ENCODE measurements at places on chromosomes 1 and 21.

GRCh38 chr1:230907472-230908205 is 39.3 kb upstream of the C1orf198 start:
- no peak for DNase-seq

GRCh38 chr1:206757524-206758266 is 12.9 kb upstream of the IL19 start:
- no peak for DNase-seq

DNA sequence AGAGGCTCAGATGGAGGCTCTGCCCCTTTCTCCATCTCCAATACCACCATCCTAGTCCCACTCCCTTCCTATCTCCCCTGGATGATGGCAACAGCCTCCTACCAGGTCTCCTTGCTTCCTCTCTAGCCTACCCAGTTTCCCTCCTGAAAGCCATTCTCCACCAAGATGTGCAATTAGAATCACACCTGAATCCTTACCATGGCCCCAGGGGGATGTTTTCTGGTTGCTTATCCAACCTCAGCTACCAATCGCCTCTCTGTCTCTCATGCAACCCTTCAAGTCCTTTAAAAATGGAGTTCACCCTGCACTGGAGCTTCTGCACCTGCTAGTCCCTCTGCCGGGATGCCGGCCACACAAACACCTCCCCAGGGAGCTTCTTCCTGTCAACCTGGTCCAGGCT is 2.9 kb downstream of the RCAN1 start:
- DNase-seq: no peak

GRCh38 chr1:172698224-172698623 is 39.3 kb downstream of the FASLG start:
- no peak for DNase-seq

DNA sequence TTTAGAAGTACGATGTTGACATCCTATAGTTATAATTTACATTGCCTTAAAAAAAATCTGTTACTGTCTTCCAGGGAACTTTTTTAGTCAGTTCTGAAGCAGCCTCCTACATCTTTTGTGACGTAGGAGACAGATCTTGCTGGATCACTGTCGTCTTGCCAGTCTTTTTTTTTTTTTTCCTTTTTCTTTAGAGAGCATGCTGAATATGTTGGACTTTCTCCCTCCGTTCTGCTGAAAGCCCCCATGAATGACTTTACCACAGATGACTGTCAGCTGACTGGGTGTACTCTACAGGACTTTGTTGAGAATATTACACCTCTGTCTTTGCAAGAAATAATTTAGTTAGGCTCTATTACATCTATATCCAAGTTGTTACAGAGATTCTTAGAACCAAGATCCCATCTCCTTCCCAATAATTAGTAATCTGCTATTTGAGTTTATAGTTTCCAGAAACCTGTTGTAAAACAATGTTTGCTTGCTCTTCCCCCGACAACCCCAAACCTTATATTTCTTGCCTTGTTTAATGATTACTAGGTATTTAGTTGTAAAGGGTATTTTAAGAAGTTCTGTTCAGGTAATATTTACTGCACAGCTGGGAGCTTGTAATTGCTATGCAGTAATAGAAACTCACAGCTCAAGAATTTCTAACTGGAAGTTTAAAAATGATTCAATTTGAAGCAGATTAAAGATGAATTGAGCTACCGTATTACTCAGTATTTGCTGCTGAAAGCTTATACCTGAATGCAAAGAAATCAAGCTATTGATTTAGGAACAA is 61.8 kb downstream of the RASAL2 start:
- no peak for DNase-seq

GRCh38 chr1:37752583-37753471 is 12.1 kb downstream of the EPHA10 start:
- DNase-seq: no peak

GRCh38 chr1:191432817-191433216 is 725.4 kb upstream of the RGS18 start:
- DNase-seq: no peak

- DNase-seq: no peak
These were observed 11.6 kb upstream of the POU2F1 start for GRCh38 chr1:167209044-167209443.

DNA sequence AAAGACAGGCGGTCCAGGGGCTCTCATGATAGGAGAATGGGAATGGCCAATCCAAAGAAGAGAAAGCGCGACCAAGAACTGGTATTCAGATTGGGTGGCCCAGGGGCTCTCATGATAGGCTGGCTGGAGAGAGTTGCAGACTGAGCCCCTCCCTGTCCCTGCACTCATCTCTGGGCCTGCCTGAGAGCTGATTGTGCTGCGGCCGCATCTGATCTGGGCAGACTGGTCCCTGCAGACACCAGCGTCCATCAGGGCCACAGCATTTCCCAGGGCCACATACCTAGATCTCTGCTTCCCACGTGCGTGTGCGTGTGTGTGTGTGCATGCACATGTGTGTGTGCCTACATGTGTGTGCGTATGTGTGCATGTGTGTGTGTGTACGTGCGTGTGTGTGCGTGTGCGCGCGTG is 30.4 kb upstream of the MAN1C1 start:
- DNase-seq: no peak

Measured in stimulated activated CD8-positive, alpha-beta memory T cell treated with anti-CD3 and anti-CD28 coated beads, Interleukin-7, amount 100 ng/mL, for 4 hours (primary cell).